ENCODE measurements at places on chromosomes 6 and 20. TPM values are rescaled to one million over a fixed set of nuclear protein-coding genes. Genes with fewer than 3 reads are reported as not detected.

DNA sequence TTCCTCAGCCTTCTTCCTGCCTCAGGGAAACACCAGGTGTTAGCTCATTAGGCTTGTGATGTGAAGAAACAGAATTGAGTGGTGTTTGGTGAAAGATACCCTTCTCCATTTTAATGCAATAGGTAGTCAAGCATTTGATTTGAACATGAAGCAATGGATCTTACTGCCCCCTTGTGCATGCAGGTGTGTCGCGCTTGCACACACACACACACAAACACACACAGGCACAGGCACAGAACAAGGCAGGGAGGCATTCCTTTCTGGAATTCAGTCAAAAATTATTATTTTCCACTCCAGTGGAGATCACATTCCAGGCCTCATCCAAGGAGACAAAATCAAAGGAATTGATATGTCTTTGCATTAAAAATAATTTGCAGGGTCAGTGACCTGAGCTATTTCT, 667.0 kb upstream of the MARCKS start:
- no peak for DNase-seq

- peak; percentile 37 for DNase-seq
Measured at GRCh38 chr20:49914310-49915117, 815 bp downstream of the SPATA2 start.

DNA sequence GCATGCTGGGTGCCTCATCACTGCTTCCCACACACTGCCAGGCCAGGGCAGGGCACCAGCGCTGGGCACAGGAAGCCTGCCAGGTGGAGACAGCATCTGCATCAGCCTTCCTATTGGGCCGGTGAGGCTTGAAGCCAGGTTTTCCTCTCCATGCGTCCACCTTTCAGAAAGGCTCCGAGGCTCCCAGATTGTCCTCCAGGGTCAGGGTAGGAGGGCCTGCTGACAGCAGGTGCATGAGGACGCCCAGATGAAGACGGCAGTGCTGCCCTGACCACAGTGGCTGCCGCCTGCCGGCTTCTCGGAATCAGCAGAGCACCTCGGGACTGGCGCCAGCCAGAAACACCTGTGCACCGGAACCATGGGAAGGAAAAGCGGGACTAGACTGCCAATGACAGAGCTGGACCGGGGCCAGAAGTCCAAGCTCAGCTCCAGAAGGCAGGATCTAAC, 170.5 kb upstream of the CST7 start:
- no peak for DNase-seq

DNA sequence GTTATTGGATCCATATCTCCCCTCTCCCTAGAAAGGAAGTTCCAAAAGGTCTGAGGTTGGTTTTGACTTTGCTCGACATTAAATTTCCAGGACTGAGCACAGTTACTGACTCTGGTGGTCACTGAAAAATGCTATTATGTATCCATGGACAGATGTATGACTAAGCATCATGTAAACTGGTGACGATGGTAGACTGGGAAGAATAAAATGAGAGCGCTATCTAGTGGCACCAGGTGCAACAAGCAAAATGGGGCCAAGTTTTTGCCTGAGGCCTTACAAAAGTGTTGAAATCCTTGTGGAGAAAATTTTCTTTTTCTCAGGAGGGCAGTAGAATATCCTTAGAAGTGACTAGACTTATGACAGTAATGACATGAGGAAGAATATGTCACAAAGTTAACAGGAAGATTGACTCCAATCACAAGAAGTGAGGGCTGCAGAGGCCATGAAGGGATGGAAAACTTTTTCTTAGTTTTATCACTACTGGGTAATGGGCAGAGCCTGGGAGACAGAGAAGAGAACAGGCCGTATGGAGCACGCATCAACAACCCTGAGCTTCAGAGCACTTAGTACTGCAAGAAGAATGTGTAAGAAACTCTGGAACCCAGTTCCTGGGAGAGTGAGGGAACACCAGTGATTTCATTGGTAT, 88.9 kb upstream of the ELOVL5 start:
- peak; percentile 28 for DNase-seq

- DNase-seq, result no peak
Measured at GRCh38 chr6:146962329-146962728, 241.9 kb upstream of the STXBP5 start.

DNA sequence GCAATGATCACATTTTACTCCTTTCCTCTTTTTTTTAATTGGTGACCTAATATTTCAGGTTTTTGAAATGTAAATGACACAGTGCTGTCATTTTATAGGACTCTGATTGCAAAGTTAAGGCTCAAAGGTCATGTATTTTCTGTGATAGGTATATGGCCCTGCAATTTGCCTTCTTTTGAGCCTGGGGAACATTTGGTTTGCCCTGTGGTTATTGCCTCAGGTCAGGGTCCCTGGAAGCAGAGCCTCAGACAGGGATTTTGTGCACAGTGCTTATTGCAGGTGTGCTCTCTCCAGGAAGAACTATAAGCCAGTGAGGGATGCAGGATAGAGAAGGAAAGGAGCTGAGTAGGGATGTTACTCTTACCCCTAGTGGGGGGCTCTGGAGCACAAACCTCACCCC, 229.3 kb upstream of the ECI2 start:
- DNase-seq, result no peak

DNA sequence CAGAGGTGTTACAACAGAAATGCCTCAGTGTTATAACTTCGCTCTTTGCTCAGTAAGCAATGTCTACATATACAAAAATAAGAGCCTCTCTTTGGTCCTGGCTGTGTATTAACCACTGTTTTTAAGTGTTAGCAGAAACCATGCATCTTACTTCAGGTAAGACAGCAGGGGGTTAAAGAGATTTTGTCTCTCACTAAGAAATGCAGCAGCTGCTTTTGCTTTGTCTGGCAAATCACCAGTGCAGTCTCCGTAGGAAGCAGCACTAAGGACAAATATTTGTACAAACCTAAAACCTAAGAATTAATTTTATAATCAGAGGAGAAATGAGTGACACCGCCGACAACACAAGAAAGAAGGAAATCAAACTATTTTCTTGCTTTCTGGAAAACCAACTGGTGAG, 758 bp downstream of the SMIM28 start:
- DNase-seq, result no peak

DNA sequence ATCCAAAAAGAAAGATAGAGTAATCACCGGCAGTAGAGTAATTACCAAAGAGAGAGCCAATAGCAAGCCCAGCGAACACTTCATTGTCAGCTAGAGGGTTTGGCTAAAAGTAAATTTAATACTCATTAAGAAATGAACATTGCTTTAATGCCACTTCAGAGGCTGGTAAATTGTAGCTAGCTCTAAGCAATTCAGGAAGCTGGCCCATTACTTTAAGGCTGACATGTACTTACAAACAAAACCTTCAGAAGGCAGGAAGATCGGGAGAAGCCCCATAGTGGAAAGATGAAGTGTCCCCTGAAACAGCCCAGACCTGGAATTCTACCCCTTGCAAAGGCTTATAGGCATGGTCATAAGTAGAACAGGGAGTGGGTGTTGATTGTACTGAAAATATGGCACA, 396.6 kb upstream of the ID4 start:
- no peak for DNase-seq

DNA sequence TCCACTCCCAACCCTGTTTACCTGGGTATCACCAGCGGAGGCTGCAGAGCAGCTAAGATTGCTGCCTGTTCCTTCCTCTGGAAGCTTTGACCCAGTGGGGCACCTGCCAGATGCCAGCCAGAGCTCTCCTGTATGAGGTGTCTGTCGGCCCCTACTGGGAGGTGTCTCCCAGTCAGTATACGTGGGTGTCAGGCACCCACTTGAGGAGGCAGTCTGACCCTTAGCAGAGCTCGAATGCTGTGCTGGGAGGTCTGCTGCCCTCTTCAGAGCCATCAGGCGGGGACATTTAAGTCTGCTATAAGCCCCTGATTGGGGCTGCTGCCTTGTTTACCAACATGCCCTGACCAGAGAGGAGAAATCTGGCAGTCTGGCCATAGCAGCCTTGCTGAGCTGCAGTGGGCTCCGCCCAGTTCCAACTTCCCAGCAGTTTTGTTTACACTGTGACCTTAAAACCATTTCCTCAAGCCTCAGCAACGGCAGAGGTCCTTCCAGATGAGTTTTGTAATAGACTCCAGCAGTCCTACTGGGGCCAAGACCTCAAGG, 2.8 kb downstream of the RAET1E start:
- no peak for DNase-seq

- DNase-seq, result no peak
Measured at GRCh38 chr6:165845493-165845892, 182.5 kb upstream of the PDE10A start.

GRCh38 chr6:144824018-144824417, 538.9 kb downstream of the UTRN start:
- DNase-seq, result no peak

DNA sequence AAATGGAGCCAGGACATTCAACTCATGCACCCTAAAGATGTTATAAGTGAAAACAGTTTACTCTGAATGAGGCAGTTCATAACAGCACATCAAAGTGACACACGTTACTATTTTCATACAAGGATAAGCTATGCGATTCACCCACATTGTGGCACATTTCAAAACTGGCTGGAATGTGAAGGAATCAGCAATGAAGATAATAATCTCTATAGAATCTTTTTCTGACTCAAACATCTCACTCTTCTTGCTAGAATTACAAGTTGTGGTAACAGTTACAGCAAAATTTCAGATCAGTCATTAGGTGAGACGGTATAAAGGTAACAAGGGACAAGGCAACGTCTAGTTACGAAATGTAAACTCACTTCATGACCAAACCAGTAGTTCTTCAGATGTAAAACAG, 17.5 kb downstream of the TMEM244 start:
- no peak for DNase-seq

GRCh38 chr20:62829231-62830230, 12.7 kb downstream of the COL9A3 start:
- DNase-seq, result no peak

DNA sequence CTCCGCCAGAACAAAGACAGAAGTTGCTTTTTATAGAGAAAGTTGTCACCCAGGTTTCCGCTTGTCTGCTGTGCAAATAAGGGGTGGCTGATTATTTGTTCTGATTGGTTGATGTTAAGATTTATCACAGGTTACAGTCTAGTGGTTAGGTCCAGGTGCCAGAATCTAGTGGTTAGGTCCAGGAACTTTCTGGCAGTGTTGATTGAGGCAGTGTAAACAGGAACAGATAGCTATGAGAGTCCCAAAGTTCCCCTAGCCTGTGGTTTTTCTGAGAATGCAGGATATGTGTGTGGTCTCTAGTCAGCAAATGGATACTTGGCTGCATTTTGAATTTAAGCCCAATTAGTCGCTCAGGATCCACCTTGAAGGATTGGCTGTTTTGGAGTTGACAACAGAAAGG, 148.0 kb downstream of the TMEM200A start:
- DNase-seq, result peak; percentile 84

DNA sequence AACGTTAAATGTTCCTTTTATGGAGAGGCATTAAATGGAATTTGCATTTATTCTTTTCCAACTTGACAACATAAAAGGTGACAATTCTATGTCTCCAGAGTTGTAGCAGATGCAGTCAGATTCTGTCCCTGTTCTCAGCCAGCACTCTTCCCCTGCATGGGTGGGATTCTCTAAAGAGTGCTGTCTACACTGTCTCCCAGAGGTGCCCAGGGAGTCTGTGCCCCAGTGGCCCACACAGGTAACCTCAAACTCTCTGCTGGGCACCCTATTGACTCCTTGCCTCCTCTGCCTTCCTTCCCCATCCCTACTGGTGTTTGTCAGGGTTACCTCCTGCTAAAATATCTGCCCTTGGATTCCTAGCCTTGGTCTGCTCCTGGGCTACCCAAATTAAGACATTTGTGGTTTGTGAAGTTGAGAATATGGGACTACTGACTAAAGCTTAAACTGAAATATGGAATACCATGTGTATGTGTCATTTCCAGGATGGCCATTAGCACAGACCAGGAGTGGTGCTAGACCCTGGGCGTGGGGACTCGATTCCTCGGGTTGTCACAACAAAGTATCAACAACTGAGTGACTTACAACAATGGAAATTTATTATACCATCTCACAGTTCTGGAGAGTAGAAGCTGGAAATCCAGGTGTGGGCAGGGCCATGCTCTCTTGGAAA, 284.7 kb downstream of the CDH26 start:
- DNase-seq, result no peak

DNA sequence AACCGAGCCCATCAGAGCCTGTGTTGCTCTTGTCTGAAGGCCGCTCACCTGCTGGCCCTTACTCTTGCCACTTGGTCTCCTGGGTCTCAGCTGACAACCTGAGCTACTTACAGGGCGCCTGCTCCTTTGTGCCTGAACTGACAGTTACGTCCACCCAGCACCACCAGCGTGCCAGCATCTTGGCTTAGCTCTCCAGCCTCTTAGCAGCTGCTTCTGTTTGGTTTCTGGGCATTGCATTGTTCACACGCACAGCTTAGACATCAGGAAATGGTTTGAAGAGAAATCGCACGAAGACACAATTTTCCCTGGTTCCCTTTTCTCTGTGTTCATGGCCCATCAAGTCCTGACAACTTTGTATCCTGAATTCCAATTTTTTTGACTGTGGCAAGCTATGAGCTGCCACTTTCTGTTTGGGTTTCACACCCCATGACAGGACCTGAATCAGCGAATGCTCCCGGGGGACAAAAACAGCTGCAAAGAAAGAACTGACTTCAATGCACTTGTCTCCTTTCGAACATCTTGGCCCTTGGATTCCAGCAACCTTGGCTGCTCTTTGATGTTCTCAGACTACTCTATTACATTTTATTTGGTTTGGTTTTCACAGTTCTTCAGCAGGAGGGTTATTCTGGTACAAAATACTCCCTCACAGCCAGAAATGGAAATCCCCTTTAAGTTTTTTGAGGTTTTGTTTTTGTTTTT, 45.2 kb upstream of the LY86 start:
- DNase-seq, result no peak

DNA sequence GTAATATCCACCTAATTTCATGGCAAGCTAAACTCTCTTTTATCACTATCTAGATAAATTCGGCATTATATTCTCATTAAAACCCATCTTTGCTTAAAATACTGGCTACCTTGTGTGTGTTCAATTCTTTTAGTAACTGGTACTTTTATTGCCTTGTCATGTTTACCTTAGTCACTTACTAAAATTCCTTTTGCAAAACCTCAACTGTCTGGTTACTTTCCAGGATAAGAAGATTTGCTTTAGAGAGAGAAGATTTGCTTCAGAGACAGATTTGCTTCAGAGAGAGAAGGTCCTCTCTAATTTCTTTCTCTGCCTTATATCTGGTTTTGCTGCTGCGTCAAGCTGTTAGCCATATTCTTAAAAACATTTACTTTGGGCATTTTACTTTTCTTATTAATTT, 151.5 kb upstream of the MLIP start:
- no peak for DNase-seq

Gene OR2H2
- not detected for total RNA-seq

Gene GPR63
- total RNA-seq, result 0.69 TPM

Gene TRIM31
- not detected for total RNA-seq

Gene FAM229B
- 10.2 TPM for total RNA-seq

Gene RSPH9
- 0.11 TPM for total RNA-seq

Gene KIF3B
- 25.7 TPM for total RNA-seq

Gene CASS4
- 3.7 TPM for total RNA-seq

Gene TEAD3
- 0.81 TPM for total RNA-seq

Gene SLC22A1
- 1.1 TPM for total RNA-seq

All from activated CD8-positive, alpha-beta T cell treated with anti-CD3 and anti-CD28 coated beads for 36 hours (primary cell).